ENCODE measurements at places on chromosomes 3 and 15.

DNA sequence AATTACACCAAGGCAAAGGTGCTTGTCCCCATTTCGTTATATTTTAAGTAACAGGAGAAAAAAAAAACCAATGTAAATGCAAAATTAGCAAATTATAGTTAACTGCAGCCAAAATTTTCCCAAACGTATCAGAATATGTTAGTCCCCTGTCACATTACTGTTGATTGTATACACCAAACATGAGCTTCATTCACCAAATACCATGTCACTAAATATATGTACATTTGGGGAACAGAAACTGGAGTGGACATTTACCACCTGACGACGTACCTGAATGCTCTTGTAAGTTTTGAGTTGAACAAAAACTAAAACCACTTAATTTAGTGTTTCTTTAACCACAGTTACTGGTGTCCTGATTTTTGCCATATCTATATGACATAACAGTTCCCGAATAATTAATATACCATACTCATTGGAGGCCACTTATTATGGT lies 3.3 kb upstream of the FOXP1 start:
- DNase-seq = no peak

DNA sequence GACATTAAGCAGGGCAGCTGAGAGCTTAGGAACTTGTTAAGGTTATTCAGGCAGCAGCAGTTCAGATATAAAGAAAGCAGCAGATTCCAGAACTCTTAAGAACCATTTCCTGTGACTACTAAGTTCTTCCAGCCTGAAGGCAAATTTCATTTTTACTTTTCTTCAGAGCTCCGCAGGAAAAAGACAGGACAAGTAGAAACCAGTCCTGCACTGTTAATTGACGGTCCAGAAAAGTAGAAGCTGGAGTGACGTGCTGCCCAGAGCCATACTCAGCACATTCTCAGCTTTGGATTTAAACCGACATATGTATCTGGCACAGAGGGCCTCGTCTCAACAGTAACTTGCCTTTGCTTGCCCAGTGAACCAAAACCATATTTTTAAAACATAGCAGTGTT lies 219.4 kb upstream of the STRIT1 start:
- no peak for DNase-seq

- no peak for DNase-seq
Measured at GRCh38 chr3:194632809-194633348, 340 bp downstream of the TMEM44 start.

GRCh38 chr3:143295201-143296080 lies 175.9 kb downstream of the CHST2 start:
- no peak for DNase-seq

GRCh38 chr3:83807511-83807910 lies 1151.3 kb upstream of the CADM2 start:
- DNase-seq = no peak

DNA sequence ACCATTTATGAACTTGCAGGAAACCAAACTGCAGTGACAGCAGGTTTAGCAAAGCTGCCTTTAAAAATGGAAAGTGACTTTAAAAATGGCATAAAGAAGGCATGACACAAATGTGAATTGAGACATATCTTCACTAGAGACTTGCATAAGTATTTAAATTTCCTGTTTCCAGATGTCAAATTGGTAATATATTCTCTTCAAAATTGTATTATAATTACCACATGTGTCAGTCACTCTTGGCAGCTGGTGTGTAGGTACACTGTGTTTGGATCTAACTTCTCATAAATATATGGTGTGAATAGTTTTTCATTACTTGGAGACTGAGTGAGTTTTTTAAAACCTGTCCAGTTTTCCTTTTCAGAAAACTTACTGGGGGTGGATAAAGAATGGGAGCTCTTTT lies 636.2 kb upstream of the SGO1 start:
- no peak for DNase-seq

GRCh38 chr15:68208636-68209240 lies 3.6 kb upstream of the CALML4 start:
- no peak for DNase-seq

- no peak for DNase-seq
Measured at GRCh38 chr3:196655496-196655895, 16.0 kb downstream of the NRROS start.

GRCh38 chr3:59240666-59241255 lies 190.9 kb upstream of the CFAP20DC start:
- no peak for DNase-seq

DNA sequence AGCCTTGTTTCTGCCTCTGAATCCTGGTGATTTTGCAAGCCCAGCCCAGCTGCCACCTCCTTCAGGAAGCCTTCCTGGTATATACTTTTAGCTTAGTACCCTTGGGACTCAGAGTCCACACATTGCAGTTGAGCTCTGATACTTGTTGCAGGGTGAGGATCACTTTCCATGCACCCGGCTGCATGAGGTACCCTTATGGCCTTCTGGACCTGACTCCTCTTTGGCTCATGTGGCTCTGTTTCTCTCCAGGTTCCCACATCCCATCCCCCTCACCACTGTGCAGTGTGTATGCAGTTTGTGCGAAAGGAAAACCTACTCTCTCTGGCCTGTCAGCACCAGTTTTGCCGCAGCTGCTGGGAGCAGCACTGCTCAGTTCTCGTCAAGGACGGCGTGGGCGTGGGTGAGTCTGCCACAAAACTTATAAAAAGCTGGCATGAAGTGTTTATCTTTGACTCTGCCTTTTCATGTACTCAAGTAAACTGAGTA lies 23.1 kb upstream of the P4HTM start:
- DNase-seq = no peak

DNA sequence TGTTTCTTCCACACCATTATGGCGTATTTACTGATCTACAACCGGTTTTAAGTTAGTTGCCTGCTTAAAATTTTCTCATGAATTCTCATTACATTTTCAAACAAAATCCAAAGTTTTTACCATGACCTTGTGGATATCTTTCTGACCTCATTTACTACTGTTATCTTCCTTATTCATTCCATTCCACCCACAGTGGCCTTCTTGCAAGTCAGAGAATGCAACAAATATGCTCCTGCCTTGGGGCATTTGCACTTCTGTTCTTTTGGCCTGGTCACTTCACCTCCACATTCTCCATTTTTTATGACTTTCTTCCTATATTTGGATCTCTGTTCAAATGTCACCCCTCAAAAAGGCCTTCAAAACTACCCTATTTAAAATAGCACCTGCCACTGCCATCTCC lies 8.8 kb upstream of the SLC15A2 start:
- DNase-seq = no peak

DNA sequence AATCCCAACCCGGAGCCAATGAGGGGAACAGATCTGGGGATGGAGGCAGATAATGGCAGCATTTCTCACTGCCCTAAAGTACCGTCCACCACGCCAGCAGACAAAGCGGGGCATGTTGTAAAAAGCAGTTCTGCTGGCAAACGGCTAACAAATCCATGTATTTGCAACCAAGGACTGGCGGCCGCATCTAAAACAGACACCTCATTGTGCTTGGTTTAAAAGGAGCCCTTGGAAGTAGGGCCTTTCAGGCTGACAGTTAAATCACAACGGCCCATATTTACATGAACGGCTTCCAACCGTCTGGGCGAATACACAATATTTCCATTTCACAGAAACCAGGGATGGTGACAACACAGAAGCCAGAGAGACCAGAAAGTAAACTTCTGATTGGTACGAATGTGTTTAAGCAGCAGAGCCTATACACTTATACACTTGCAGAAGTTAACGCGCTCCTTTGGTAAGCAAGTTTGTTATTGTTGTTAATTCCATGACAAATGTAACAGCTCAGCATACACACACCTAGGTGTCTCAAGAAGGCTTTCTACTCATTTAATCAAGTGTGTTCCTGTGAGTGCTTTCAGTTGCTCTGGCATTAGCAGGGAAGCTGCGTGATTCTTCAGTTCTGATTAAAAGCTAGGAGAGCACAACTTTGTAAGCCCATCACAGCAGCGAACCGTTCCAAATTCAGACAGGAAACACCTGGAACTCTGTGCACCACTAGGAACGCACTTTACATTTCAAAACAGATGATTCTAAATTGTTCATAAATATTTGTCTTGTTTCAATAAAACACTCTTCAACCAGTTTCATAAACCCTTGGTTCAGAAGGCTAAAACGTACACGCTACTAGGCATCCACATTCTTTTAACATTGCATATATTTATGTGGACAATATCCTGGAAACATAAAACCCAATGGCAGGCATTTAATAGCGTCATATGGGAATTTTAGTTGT lies 112.9 kb downstream of the PDZRN3 start:
- no peak for DNase-seq

DNA sequence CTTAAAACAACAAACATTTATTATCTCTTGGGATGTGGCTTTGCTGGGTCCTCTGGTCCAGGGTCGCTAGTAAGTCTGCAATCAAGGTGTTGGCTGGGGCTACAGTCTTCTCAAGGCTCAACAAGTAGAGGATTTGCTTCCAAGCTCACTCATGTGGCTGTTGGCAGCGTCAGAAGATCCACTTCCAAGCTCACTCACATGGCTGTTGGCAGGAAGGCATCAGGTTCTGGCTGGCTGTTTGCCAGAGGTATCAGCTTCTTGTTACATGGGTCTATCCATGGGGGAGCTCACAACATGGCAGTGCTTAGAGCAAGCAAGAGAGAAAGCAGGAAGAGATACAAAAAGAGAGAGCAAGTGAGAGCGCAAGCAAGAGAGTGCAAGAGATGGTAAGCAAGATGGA lies 15.0 kb upstream of the BNC1 start:
- no peak for DNase-seq

GRCh38 chr3:50195501-50196252 lies 4.3 kb downstream of the GNAT1 start:
- DNase-seq = no peak

GRCh38 chr3:132332508-132332907 lies 15.3 kb downstream of the ACP3 start:
- DNase-seq = no peak

GRCh38 chr3:192413461-192413860 lies 313.9 kb downstream of the FGF12 start:
- no peak for DNase-seq

- no peak for DNase-seq
Measured at GRCh38 chr3:44862226-44862637, 520 bp downstream of the TMEM42 start.

- DNase-seq = no peak
Measured at GRCh38 chr3:174488527-174488926, 370.6 kb upstream of the NAALADL2 start.

- no peak for DNase-seq
Measured at GRCh38 chr3:112640276-112640929, 540 bp downstream of the CCDC80 start.

DNA sequence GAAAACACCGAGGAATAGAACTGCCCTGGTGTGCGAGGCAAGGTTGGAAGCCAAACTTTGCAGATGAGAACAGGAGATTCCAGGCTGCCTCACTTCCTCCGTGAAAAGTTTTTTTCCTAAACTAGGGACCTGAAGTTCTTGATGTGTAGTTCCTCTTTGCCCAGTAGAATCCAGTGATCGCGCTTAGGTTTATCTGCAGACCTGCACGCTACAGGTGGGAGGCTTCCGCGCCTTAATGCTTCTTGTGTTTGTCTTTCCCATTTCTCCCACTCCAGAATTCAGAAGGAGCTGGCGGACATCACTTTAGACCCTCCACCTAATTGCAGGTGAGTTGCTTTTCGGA lies 5.4 kb downstream of the UBE2E1 start:
- no peak for DNase-seq

DNA sequence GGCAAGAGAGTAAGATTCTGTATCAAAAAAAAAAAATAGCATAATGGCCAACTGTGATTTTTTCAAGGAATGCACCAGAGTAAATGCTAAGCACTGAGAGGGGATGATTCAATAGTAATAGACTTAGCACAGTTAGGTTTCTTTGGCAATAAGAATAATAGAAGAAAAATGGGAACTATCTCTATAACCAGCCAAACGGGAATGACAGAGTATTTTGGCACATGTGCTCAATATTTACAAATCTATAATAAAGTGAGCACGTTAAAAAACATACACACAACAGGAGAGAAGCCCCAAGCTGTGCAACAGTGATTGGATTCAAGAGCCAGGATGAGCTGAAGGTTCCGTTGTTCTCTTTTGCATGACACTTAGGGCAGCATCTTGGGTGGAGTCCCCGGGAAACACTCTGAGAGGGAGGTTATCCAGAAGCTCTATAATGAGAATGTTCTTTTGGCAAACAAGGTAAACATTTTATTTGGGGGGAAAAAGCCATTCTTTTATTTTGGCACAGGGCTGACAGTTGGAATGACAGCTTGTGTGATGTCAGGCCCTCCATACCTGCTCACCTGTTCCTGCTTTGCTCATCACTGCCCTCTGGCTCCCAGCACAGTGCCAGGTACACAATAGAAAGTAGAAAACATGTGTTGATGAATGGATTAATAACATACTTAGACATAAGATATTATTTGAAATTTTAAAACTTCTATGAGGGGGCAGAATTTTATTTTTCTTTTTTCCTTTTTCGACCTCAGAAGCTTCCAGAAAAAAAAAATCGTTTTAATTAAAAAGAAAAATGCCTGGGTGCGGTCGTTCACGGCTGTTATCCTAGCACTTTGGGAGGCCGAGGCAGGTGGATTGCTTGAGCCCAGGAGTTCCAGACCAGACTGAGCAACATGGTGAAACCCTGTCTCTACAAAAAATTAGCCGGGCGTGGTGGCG lies 44.0 kb upstream of the MUC4 start:
- no peak for DNase-seq
